Stimulated activated CD4-positive, alpha-beta T cell treated with anti-CD3 and anti-CD28 coated beads, Interleukin-15, amount 100 ng/mL, for 48 hours (primary cell): ENCODE measurements at places on chromosomes 3 and 15.

- peak; percentile 44 for DNase-seq
Observed at GRCh38 chr3:14598143-14598569, 53.4 kb upstream of the CCDC174 start.

GRCh38 chr3:94026623-94027022, 1.8 kb downstream of the STX19 start:
- no peak for DNase-seq

DNA sequence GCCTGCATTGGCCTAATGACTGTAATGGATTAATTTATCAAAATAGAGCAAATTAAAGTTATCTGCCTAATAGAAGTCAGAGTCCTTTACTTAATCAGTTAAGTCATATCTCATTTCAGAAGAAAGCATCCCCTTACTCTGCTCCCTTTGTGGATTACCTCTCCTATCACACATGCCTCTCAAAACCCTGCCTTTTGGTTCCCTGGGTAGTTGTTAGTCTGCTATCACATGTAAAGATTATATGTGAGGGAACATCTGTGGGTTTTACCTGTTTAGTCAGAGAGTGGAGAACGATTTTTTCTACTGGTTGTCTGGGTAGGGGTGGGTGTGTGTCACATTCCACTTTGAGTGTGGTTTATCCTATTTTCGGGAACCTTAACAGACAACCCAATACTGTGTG, 16.4 kb downstream of the UBE2E2 start:
- DNase-seq: no peak

DNA sequence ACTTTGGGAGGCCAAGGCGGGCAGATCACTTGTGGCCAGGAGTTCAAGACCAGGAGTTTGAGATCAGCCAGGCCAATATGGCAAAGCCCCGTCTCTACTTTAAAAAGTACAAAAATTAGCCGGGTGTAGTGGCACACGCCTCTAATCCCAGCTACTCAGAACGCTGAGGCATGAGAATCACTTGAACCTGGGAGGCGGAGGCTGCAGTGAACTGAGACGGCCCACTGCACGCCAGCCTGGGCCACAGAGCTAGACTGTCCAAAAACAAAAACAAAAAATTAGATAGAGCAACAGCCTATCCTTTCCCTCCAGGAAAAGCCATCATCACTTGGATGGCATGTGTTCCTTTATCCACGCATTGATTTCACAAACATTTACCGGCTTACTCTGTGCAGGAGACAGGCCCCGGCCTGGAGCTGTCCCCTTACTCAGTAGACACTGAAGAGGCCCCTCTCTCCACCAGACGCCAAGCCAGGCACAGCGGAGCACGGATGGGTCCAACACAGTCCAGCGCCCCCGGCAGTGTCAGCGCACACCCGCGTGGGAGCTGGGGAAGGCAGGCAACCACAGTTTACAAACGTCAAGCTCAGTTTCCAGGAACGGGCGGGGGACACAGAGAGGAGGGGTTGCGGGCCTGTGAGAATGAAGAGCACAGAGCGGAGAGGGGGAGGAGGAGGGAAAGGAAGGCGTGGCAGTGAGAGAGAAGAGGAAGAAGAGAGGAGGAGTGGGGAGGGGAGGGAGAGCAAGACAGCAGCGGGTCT, 3.1 kb downstream of the GP5 start:
- DNase-seq: peak; percentile 37

DNA sequence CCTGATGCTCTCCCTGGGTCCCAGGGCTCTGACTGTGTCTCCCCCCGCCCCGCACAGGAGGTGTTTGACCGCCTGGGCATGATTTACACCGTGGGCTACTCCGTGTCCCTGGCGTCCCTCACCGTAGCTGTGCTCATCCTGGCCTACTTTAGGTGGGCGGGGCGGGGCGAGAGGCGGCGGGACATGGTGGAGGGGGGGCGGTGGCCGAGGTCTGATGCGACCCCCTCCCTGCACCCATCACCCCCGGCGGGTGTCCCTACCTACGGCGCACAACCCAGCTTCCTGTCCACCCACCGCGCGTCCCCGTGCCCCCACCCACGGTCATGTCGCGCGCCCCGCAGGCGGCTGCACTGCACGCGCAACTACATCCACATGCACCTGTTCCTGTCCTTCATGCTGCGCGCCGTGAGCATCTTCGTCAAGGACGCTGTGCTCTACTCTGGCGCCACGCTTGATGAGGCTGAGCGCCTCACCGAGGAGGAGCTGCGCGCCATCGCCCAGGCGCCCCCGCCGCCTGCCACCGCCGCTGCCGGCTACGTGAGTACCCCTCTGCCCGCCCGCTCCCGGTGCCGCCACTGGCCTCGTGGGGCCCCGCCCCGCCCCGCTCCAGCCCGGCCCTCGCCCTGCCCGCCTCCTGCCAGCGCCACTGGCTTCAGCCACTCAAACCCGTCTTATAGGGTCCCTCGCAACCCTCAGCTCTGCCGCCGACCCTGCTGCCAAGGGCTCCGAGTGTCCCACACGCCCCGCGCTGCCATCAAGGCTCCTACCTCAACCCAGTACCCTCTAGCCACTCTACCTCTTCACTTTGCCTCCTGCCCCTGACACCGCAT, 21.0 kb downstream of the PTH1R start:
- DNase-seq: no peak

DNA sequence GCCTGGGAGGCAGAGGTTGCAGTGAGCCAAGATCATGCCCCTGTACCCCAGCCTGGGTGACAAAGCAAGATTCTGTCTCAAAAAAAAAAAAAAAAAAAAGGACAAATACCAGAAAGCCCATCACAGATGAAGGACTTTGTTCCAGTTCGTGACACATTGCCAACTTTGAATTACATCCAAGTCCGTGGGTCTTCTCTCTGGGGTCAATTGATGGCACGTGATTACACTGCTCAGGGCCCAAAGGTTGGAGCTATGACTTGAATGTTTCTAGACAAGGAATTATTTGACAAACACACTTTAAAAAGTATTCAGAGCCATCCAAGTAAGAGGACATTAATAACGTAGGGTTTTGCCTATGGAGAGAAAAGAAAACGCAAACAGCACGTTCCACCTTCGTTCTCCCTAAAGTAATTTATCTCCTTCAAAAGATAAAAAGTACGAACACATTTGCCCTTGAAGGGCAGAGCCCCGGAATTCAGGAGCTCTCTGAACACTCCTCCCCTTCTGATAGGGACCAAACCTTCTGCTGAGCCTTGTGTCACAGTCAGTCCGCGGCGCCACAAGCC, 31.3 kb upstream of the ST3GAL6 start:
- no peak for DNase-seq

GRCh38 chr15:77033417-77033728, 37.5 kb downstream of the TSPAN3 start:
- DNase-seq: no peak

DNA sequence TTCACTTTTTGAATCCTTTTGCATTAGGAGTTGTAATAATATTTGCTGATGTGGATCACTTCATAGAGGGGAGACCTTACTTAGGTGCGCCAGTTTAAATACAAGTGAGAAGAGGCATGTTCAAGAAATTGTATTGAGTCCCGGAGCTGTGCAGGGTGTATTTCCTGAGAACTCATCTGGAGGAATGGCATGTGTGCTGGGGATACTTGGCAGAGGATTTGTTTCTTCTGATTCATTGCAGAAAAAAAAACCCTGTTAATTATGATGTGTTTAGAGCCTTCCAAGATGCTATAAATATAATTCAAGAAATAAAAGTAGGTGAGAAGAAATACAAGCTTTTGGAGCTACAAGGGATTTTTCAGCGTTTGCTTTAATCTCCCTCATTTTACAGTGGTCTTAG, 97.6 kb downstream of the TPRG1 start:
- no peak for DNase-seq

DNA sequence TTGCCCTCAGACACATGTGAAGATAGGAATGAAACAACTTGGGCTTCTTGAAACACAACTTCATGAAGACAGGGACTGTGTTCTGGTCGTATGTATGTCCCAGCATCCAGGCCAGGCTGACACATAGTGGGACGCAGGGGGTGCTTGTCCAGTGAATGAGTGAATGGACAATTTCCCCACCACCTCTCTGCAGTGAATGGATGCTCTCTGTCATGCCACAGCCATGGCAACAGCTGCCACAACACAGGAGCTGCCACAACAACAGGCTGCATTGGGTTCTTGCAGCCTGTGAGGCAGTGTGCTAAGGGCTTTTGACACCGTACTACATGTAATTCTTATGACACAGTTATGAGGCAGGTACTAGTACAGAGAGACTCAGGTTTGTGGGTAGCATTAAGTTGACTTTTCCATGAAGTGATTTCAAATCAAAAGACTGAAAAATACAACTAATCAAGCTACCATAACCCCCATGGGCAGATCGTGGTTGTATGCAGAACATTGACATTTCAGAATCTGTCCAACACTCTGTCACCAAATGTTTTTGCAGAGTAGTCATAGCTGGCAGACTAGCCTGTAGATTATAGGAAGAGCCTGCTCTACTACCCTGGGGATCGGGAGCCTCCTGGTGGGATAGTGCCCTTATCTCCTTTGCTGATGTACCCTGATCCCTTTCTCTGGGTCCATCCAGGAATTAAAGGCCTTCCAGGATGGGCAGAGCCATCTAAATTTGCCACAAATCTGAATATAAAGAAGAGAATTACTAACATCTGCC, 40.8 kb downstream of the CLSTN2 start:
- no peak for DNase-seq

- DNase-seq: no peak
Observed at GRCh38 chr15:67253101-67253500, 1.4 kb downstream of the AAGAB start.

- DNase-seq: no peak
Observed at GRCh38 chr15:28017423-28017924, 81.6 kb downstream of the OCA2 start.

DNA sequence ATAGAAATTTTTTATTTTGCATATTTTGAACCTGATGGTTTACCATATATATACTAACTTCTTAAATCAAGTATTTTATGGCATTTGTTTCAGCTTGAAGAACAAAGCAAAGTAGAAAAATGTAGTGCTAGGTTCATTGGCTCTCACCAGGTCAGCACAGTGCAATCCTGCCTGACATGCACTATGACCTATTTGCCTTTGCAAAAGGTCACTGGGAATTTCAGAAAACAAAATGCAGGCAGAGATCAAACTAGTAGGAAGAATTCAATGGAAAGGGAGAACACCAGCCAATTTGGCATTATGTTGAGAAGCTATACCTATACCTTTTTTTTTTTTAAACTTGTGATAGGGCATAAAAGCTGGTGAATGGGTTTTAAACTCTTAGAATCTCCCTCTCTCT, 329.8 kb upstream of the SGO1 start:
- DNase-seq: no peak

- DNase-seq: no peak
Observed at GRCh38 chr3:42847731-42848130, 27.9 kb downstream of the CYP8B1 start.

DNA sequence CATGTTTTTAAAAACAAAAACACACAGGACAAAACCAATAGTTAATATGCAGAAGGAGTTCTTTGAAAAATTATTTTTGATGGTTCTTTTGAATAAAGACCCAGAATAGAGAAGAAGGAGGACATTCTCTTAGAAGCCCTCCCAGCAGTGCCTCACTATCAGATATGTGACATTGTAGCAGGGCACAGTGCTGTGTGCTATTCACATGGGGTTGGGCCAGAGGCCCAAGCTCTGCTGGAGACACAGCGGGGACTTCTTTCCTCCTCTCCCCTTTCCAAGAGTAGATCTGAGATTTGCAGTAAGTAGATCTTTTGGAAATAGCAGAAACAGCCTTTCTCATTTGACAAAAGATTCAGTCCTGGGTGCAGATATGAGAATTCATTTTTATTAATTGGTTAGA, 6.3 kb downstream of the GYG1 start:
- DNase-seq: no peak

- DNase-seq: no peak
Observed at GRCh38 chr3:134466331-134466730, 19.5 kb downstream of the ANAPC13 start.

- DNase-seq: no peak
Observed at GRCh38 chr3:40938591-40938990, 260.7 kb upstream of the CTNNB1 start.

DNA sequence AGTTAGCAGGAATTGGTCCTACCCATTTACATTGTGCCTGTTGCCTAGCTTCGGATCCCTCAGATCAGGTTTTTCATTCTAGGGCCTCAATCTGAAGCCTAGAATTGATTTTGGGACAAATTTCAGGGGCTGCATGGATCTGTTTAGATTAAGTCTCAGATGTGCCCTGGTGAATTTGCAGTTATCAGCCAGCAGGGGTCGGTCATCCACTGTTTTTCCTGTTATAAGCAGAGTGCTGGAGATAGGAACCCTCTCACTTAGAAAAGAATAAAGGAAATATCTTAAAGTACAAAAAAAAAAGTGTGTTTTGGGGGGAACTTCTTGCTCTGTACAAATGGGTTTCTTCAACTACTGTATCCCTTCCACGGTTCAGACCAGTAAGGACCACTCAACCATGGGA, 212.5 kb downstream of the BCHE start:
- DNase-seq: no peak

GRCh38 chr3:12287727-12288181, 1.1 kb upstream of the PPARG start:
- no peak for DNase-seq

DNA sequence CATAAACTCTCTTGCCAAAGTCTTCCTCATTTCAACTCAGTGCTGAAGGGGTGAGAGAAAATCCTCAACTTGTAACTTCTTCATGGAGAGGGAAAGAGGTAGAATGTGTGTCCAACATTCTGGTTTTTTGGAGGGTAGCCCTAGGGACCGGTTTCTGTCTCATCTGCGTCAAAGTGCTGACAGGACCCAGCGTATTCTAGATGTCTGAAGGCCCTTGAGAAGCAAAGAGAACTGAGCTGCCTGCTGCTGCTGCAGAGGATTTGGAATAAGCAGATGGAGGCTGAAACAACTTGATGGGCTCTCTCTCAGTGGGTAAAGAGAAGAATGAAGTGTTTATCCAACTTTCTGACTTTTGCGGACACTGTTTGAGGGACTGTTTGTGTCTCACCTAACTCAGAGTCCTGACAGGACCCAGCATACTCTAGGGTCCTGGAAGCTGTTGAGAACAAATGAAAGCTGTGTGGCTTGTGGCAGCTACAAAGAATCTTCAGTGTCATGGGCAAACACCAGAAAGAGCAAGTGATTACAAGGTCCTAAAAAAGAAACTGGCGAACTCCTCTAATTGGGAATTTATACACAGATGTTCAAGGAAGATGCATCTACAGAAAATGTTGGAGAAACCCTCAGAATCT, 174.4 kb downstream of the SI start:
- DNase-seq: no peak

DNA sequence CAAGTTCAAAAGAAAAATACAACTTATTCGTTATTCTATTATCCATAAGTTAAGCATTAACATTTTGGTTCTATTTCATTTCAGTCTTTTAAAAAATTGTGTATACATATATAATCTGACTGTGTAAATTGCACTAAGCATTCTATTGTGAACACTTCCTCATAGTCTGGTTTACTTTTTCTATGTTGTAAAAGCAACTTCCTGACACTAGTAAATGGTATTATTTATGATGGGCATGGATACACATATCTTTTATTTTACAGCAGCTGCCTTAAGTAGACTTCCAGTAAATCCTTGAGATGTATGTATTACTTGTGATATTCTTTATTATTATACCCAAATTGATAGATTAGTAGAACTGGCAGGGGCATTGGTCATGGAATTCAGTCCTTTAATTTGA, 58.2 kb downstream of the FNDC3B start:
- no peak for DNase-seq

- no peak for DNase-seq
Observed at GRCh38 chr15:63939531-63940130, 105.9 kb upstream of the HERC1 start.

- DNase-seq: no peak
Observed at GRCh38 chr3:154142608-154143007, 21.4 kb downstream of the ARHGEF26 start.
